Subcutaneous adipose tissue (tissue), 4 donors: ENCODE measurements at places on chromosomes 16 and 17. TPM values are rescaled to one million over a fixed set of nuclear protein-coding genes. Genes with fewer than 3 reads are reported as not detected.

The RRAD gene
- total RNA-seq, result 15.3 TPM

The SOX8 gene
- total RNA-seq, result not detected

The KCNG4 gene
- total RNA-seq, result not detected

The KCNH6 gene
- total RNA-seq, result not detected

The ARL5C gene
- not detected for total RNA-seq

The GPRC5B gene
- total RNA-seq, result 44.8 TPM

The CALB2 gene
- total RNA-seq, result 101 TPM
